ENCODE measurements at places on chromosomes 7 and 10.

- DNase-seq, result peak; percentile 79
These were observed 62.6 kb downstream of the ADK start for GRCh38 chr10:74213571-74214162.

DNA sequence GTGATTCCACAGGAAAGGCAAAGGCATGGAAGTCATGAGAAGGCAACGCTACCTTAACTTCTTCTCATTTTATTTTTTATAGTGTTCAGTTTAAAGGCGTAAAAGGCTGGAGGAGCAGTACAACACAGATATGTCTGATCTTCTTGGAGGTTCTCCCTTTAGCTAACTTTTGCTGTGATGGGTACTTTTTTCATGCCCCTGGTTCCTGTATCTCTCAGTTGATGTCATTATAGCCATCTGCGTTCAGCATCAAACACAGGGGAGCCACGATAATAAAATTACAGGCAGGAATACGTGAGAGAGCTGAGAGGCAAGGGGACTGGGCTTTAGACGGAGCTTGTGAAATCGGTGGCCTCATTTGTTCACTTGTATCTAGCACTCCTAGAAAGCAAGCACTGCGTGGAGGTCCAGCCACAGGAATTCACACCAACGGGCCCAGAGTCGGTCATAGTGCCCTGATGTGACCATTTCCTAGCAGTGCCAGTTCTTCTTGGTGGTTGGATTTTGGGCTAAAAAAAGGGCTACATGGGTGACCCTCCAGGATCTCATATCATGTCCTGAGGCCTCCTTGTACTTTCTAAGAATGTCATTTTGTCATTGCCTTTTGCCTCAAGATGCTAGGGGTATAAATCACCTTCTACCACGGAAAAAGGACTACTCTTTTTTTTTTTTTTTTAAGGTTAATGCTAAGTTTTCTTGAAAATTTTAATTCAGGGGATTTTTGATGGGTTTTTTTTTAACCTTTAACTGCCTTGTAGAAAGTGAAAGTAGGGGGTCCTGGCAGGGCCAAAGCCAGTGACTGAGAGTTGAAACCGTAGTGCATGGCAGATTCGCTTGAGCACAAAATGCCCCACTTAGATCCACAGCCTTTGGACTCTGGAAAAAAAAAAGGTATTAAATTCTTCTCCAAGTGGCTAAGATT is 191.5 kb downstream of the CELF2 start:
- no peak for DNase-seq

- DNase-seq, result peak; percentile 29
These were observed 168.3 kb upstream of the PPP1R3A start for GRCh38 chr7:114086914-114087652.

DNA sequence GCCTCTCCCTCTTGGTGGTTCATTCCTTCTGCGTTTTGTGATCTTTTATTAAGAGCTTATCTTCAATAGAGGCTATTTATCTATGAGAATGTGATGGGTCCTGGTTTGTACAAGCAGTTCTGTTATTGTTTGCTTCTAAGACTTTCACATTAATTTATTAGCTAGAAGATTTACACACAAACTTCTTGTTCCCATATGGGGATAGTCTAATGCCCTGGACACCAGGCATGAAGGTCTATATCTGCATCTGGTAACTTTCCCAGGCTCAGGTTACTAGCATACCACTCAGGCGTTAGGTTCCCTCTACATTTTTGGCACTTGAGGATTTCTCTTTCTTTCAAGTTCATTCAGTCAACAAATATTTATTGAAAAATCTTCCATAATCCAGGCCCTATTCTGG is 7.7 kb downstream of the XPNPEP1 start:
- DNase-seq, result no peak

GRCh38 chr7:148964483-148965267 is 63.6 kb downstream of the PDIA4 start:
- no peak for DNase-seq

DNA sequence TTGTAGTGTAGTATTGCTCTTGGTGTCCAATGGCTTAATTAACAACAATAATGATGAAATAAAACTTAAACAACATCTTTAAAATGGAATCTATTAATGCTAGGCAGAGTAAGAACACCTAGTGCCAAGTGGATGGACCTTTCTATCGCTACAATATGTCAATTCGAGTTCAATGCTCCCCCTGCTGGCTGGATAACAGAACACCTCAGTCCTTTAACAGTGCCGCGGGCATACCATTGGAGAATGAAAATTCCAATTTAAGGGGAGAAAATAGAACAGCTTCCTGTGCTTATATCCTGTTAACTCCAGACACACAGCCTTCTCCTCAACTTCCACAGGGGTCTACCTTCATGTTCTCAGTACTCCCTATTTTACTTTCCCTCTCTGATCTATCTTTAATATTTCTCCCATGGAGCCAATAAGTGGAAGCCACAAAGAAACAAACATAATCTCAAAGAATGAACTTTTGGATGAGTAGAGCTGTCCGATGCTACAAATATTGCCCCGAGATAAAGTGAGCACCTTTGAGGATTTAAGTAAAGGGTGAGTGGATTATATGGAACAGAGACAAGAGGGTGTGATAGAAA is 41.4 kb downstream of the COL1A2 start:
- DNase-seq, result peak; percentile 89

- no peak for DNase-seq
These were observed 218.4 kb downstream of the GLRX3 start for GRCh38 chr10:130354573-130354954.

- no peak for DNase-seq
These were observed 84.6 kb downstream of the XPNPEP1 start for GRCh38 chr10:109838592-109839244.

DNA sequence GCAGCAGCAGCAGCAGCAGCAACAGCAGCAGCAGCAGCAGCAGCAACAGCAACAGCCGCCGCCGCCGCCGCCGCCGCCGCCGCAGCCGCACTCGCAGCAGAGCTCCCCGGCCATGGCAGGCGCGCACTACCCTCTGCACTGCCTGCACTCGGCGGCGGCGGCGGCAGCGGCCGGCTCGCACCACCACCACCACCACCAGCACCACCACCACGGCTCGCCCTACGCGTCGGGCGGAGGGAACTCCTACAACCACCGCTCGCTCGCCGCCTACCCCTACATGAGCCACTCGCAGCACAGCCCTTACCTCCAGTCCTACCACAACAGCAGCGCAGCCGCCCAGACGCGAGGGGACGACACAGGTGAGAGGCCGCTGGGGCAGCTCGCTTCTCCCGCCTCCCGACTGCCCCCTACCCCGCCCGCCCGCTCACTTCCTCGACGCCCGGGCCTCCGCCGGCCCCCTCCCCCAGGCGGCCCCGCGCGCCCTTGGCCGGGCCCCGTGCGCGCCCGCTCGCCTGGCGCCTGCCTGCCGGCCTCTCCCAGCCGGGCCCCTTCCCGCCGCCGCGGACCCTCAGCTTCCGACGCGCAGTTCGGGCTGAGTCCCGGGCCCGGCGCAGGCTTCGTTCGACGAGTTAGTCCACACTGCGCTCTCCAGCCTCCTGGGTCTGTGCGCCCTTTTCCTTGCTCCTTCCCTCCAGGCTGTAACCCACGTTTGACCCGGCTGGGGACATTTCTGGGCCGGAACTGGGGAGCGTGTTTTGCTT is 882 bp downstream of the DLX6 start:
- DNase-seq, result peak; percentile 18

- DNase-seq, result peak; percentile 61
These were observed 442.9 kb downstream of the AUTS2 start for GRCh38 chr7:70040970-70041766.

DNA sequence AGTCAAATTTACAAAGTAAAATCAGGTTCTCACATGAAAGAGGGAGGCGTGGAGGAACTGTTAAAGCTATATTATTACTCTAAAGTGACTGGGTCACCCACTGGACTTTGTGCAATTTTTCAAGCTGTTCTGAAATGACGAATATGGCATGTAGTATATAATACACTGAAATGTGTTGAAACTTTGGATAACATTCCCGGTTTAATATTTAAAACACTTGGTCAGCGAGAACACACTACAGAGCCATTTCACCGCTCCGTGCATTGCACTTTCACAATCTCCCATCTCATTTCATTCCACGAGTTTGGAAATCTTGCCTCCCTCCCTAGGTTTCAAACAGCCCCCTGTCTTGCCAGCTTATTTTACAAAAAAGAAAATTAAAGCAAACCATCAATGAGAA is 337.9 kb downstream of the WDR11 start:
- no peak for DNase-seq

- no peak for DNase-seq
These were observed 100.4 kb downstream of the RGS10 start for GRCh38 chr10:119441921-119442757.

DNA sequence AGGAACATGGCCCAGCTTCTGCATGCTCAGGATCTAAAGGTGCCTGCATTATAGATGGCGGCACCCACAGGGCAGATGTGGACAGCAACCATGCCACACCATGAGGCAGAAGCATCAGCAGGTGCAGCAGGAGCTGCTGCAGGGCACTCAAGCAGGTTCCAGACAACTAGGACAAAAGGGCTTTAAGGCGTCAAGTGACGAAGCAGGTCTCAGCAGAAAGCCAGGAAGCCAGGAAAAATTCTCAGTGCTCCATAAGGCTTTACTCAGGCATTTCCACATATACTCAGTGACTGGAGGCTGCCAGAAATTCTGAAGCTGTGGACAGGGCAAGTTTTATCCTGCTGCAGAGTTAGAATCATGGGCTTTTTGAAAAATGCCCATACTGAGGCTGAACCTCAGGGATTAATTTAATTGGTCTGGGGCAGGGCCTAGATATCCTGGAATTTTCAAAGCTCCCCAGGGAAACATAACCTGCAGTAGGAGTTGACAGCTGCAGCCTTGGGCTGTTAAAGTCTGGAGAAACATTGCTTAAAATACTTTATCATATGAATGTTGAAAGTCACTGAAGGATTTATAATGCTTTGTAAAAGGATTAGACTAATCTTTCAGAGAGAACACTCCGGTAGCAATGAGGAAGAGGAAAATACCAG is 68.1 kb upstream of the RNF148 start:
- DNase-seq, result no peak

DNA sequence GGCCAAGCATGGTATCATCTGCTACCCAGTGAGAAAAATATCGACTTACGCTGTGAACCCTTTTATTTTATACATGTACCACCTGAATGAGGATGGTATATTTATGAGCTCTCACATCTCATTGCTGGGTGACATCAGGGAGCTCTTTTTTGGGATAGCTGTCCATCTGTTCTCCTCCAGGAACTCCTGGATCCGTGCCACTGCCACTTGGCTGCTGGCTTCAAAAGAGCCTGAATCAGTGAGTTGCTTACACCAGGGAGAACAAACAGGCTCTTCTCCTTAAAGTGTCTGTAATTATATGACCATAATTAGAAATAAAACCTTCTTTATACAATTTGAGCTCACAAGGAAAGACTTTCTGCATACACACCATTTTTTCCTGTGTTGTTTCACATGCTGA is 106.2 kb downstream of the KAT6B start:
- peak; percentile 74 for DNase-seq

- DNase-seq, result peak; percentile 66
These were observed 13.6 kb downstream of the CSTF2T start for GRCh38 chr10:51685768-51686167.

DNA sequence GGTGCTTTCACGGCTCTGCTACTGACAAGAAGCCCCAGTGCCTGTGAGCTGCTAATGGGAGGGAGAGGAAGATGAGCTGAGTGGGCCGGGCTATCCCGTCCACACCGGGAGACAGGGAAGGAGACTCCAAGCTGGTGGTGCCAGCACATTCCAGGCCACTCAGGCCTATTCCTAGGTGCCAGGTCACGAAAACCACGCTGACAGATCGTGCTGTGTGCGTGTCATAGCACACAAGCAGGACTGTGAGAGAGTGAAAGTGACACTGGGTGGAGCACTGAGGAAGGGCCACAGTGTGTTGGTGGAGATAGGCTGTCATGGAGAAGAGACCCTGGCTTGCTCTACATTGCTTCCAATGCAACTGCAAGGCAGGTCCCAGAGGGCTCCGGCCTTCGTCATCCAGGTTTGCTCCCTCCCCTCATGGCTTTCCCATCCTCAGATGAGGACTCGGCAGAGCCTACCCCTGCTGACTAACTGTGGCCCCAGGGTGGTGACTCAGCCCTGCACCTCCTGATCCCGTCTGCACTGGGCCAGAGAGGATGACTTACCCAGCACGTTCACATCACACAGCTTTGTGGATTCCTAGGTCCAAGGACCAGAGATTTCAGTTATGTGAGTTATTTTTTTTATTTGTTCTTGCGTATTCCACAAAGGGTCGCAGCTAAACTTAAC is 167.3 kb downstream of the EGFR start:
- DNase-seq, result peak; percentile 93

DNA sequence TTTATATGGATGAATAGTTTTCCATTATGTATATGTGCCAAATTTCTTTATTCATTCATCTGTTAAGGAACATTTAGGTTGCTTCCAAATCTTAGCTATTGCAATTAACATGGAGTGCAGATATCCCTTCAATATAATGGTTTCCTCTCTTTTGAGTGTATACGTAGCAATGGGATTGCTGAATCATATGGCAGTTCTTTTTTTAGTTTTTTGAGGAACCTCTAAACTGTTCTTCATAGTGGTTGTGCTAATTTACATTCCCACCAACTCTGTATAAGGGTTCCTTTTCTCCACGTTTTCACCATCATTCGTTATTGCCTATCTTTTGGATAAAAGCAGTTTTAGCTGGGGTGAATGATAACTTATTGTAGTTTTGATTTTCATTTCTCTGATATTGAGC is 46.5 kb downstream of the FAS start:
- DNase-seq, result no peak

All from foreskin fibroblast (primary cell).